ENCODE measurements at places on chromosomes 2 and 18.
A peak's percentile ranks its signal among the peaks of the same experiment; 100 is the strongest.

DNA sequence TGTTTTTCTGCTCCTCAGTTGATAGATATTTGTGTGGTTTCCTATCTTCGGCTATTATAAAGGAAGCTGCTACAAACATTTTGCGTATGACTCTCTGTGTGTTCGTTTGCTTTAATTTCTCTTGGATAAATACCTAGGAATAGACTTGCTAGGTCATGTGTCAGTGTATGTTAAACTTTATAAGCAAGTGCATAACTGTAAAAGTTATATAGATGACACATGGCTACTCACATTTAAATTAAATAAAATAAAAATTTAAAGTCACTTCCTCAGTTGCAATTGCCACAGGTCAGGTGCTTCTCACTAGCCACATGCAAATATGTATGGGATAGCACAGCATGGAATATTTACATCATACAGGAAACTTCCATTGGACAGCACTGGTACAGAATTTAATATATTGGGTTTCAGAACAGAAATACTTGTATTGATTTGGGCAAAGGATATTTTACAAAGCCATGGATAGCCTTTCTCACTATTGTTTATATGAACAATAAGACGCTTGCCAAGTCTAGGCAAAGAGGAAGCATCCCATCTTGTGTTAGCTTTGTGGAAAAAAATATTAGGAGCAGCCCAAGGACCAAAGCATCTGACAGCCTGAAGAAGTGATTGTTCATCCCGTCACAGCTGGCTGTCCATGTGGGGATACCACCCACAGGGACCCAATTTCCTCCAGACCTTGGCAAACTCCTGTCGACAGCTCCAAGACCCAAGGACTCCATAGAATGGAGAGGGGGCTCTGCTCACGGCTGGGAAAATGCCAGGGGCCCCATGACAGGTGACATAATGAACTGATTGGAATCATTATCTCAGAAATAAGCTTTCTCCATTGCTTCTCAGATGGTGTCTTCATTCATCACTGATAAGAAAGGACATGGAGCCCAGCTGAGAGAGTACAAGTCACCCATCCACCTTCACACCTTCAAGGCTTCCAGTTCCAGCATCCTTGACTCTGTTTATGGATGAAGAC lies 196.7 kb downstream of the SH3BP4 start:
- no peak for DNase-seq

- no peak for DNase-seq
These were observed 39.7 kb downstream of the ADI1 start for GRCh38 chr2:3479430-3480320.

DNA sequence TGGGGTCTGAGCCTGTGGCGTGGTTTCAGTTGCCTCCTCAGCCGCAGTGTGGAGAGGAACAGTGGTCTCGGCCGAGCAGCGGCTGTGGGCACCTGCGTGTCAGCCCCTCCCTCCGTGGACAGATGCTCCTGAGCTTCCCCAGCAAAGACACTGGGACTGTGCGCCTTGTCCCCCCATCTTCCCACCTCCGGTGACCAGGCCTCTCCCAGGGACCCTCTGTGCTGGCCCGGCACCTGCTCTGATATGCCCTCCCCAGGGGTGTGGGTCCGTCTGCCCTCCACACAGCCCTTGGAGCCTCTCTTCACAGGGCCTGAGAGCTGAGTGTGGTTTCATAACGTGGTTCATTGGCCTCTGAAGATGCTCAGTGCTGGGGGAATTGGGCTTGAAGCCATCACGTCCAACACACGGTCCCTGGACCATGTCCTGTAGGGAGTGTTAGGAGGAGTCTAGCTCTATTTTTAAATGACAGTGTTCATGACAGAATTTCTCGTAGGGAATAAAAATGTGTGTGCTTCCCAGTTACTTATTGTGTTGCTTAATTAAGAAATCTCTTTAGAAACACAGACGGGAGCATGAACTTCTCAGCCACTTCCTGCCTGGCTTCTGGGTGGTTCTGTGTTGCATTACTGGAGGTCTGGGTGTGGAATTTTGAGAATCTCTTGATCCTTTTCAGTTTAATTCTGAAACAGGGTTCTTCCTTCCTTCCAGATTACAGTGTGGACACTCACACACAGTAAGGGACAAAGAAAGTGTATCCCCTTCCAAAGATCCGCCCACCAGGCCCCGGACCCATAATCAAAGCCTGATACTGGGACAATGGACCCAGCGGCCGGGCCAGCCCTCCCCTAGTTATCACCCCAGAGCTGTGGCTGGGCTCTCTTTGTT lies 110.7 kb downstream of the NFATC1 start:
- DNase-seq: no peak

- no peak for DNase-seq
These were observed 73.6 kb upstream of the RBM44 start for GRCh38 chr2:237724811-237725478.

DNA sequence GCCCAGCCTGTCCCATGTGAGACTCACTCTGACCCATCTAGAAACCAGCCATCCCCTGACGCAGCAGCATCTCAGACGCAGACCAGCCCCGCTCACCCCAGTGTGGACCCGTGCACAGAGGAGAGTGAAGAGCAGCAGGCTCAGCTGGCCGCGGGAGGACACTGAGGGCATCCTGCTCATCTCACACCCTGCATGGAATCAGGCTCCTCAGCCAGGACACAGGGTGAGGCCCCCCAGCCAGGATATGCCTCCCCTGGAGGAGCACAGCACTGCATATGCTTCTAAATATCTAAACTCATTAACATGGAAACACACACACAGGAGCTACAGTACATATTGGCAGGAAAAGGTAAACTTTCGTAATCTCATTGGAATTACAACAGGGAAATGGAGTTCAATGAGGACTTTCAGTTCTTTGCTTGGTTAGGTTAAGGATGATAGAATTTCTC lies 34.4 kb downstream of the NEMP2 start:
- no peak for DNase-seq

- DNase-seq: no peak
These were observed 38.7 kb downstream of the SDC1 start for GRCh38 chr2:20186078-20186854.

DNA sequence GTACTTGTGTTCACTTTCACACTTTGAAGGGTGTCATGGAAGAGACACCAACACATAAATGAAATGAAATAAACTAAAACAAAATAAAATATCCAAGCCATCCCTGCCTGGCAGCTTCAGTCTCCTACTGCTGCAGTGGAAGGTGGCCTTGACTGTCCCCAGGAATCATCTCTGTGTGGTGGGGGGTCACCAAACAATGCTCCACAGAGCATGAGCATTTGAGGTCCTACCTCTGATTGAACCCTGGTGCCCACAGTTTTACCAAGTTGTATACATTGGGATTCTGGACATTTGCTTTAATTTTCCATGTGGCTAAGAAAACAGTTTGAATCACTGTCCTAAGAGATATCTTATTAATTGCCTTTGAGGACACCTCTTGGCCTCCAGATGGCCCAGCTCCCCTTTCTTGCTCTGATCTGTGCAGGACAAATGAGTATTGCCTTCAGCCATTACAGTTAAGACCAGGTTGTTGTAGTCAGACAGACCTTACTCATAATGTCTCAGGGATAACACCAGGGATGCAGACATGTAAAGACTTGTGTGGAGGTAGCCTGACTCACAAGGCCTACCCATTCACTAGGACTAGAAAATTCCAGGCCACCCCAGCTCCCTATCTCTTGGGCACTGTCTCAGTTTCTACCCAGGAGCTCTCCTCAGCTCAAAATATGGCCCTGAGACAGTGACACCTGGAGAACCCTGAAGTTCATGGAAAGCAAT lies 195.0 kb downstream of the MYCN start:
- DNase-seq: no peak

GRCh38 chr2:201854221-201854801 lies 48.0 kb downstream of the CDK15 start:
- DNase-seq: peak; percentile 92

DNA sequence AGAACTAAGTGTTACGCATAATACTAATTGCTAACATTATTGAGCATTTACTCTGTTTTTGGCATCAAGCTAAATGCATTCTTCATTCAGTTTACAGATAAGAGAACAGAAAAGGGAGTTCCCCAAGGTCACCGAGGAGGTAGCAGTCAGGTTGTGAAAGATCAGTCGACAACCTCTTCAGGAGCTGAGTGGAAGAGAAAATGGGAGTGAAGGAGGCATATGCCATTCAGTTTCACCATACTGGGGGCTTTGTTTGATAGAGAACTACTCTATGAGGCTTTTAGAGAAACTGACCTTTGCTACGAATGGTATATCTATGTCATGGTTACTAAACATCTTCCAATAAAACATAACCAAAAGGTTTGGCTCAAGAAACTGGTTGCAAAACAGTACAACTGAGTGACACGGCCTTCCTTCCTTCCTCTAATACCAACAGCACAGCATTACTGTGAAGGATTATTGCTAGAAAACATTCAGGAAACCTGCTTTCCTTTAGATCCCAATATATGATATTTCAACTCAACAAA lies 112.1 kb downstream of the RBMS1 start:
- DNase-seq: no peak

DNA sequence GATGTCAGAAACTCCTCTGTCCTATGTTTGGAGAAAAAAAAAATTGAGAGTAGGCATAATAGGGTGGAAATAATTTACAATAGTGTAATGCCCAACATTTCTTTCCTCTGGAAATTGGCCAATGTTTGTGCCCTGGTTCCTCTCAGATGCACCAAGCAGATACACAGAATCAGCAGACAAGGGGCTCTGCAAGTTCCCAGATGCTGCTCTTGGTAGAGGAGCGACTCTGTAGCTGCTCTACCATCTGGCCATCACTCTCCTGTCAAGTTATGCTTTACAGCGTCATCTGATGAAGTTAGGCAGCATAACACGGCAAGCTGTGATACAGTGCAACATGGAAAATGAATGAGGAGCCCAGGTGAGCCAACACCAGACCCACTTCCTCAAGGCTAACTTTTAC lies 1.6 kb downstream of the DYTN start:
- DNase-seq: no peak

DNA sequence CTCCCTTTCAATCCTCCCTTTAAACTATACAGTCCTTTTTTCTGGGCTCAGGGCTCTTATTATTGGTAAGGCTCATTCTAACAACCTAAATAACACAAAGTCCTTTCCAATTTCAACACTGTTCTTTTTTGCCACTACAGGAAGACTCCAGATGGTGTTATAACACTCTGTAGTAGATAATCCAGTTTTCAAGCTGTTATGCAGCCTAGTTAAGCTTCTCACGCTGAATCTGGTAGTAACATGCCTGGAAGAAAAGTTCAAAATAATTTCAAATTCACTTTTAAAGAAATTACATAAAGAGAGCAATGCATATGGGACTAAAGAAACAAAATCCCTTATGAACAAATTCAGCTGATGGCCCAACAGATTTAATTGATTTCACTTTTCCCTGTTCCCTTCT lies 3.2 kb upstream of the MPP4 start:
- DNase-seq: no peak

DNA sequence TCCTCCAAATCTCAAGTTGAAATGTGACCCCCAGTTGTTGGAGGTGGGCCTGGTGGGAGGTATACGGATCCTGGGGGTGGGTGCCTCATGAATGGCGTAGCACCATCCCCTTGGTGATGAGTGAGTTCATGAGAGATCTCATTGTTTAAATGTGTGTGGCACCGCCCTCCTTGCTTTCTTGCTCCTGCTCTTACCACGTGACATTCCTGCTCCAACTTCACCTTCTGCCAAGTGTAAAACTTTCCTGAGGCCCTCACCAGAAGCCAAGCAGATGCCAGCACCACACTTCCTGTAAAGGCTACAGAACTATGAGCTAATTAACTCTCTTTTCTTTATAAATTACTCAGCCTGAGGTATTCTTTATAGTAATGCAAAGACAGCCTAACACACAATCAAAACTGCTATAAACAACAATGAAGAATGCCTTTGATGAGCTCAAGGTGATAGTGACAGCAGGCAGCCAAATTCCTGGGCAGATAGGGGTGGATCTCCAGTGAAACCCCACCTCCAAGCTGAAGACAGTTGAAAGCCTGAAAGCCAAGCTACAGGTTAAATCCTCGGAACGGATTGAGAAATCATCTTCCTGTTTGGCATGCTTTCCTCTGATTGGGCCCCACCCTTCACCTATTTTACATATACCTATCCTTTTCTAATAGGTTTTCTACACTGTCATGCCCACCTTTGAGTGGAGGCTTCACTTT lies 26.9 kb downstream of the MCEE start:
- DNase-seq: no peak

GRCh38 chr18:78494204-78495085 lies 485.2 kb upstream of the SALL3 start:
- DNase-seq: no peak

DNA sequence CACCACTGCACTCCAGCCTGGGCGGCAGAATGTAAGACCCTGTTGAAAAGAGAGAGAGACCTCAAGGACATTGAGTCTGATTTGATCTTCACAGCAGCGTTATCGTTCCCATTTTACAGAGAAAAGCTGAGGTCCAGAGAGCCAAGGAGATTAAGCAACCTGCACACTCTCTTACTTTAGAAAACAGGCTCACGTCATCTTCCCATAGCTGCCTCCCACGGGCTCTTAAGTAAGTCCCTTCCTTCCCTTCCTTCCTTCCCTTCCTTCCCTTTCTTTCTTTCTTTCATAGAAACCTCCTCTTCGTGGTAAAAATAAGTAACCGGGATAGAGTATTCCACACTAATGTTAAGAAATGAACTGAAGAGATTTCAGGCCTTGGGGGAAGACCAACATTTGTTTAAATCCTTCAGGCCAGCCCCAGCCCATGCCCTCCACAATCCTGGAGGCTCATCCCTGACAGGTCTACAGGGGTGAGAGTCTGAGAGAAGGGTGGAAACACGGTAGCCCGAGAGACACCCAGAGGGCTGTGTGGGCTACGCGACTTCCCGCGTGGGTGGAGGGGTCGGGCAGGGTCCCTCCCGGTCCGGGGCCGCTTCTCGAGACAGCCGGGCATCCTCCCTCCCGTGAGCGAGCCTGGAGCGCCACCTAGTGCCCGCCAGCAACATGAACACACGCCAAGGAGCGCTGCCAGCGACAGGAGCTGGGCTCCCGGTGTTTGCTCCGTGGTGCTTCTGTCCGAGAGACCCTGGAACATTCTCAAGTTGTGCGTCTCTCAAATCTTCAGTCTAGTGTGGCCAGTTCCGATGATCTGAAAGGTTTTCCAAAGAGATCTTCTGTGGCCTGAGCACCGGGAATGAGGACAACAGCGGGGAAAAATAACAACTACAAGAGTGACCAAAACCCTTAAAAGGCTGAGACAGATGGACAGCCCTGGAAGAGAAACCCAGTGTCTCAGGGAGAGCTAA lies 160.3 kb downstream of the INO80D start:
- DNase-seq: peak; percentile 28

GRCh38 chr2:202762556-202762955 lies 109.0 kb downstream of the ICA1L start:
- no peak for DNase-seq

GRCh38 chr2:3712424-3712823 lies 9.0 kb downstream of the DCDC2C start:
- DNase-seq: no peak

- DNase-seq: no peak
These were observed 101.0 kb downstream of the ALPK2 start for GRCh38 chr18:58527952-58528287.
